ENCODE measurements at places on chromosomes 5 and 9. TPM values are rescaled to one million over a fixed set of nuclear protein-coding genes. Genes with fewer than 3 reads are reported as not detected.

PCDHB11 gene
- not detected for total RNA-seq

- no peak for DNase-seq
These were observed 107.3 kb upstream of the GABRG2 start for GRCh38 chr5:161960314-161960713.

GRCh38 chr5:143338658-143339366 lies 64.7 kb downstream of the NR3C1 start:
- no peak for DNase-seq

GRCh38 chr5:181189363-181189961 lies 15.5 kb downstream of the TRIM7 start:
- DNase-seq, result peak; percentile 67

KCNV2 gene
- total RNA-seq, result not detected

TRIM14 gene
- 79.9 TPM for total RNA-seq

- peak; percentile 77 for DNase-seq
These were observed 780.7 kb downstream of the NR2F1-AS1 start for GRCh38 chr5:92800365-92800764.

NXNL2 gene
- total RNA-seq, result not detected

GRCh38 chr5:171968531-171968930 lies 37.9 kb downstream of the FBXW11 start:
- DNase-seq, result no peak

DNA sequence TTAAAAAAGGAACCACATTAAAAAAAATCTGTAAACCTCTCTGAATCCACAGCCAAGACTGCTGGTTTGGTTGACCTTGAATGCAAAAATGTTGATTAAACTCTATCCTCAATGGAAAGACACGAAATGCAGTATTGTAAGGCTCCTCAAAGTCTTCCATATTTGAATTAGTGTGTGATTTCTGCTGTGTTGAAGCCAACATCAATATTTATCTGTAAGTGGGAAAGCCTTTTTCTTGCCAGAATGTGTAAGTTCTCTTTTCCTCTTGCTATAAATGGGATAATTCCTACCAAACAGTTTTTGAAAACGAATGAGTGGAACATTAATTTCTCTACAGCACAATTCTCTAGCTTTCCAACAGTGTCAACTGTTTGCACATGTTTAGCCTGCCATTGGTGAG lies 422.1 kb upstream of the TNC start:
- DNase-seq, result no peak

DNA sequence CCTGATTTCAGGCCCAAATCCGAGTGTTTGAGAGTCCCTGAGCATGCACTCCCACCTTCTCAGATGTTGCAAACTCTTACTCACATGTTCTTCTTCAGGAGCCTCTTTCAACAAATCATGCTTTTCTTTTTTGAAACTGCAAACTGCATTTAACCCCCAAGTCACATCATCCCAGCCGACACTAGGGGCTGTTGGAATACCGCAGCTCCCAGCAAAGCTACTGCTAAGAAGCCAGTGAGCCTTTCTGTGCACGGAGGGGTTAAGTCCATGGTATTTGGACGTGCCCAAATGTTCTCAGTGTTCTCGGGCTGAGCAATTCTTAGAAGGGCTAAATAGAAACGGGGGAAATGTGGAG lies 282.9 kb downstream of the NFIB start:
- peak; percentile 86 for DNase-seq

FRRS1L gene
- 0.43 TPM for total RNA-seq

DNA sequence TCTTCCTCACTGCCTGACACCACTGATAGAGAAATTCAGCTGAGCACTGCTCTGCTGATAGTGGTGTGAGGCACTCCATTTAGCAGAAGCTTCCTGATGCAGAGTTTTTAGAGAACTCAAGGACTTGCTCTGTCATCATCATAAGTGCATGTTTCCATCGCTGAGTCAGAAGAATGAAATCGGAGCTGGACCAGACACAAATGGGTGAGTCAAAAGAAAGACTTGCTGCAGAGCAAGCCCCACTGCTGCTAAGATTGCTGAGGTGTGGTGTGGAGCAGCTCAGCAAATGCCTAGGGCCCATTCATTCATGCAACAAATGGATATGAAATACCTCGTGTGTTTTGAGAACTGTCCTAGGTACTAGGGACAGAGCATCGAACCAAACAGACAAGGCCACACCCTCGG lies 410.2 kb upstream of the SLC30A5 start:
- DNase-seq, result no peak

HTR4 gene
- 0.92 TPM for total RNA-seq

MCTP1 gene
- total RNA-seq, result 29.3 TPM

DNA sequence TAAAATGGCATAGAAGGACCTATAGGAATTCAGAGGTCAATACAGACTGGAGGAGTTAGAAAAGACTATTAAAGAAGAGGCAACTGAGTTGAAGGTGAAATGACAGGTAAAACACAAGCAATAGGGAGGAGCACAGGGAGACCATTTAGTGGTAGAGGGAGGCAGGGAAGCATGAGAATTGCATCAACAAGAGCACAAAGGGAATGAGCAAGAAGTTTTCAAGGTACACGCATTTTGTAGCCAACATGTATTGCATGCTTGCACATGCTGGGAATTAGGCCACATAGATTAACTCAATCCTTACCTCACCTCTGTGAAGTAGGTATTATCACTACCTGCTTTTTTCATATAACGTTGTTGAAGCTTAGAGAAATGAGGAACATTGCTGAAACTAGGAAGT lies 42.3 kb downstream of the PLPP1 start:
- DNase-seq, result no peak

GRCh38 chr9:88049677-88050307 lies 75.5 kb upstream of the CDK20 start:
- DNase-seq, result no peak

- no peak for DNase-seq
These were observed 23.2 kb downstream of the DNM1 start for GRCh38 chr9:128226412-128226801.

DNA sequence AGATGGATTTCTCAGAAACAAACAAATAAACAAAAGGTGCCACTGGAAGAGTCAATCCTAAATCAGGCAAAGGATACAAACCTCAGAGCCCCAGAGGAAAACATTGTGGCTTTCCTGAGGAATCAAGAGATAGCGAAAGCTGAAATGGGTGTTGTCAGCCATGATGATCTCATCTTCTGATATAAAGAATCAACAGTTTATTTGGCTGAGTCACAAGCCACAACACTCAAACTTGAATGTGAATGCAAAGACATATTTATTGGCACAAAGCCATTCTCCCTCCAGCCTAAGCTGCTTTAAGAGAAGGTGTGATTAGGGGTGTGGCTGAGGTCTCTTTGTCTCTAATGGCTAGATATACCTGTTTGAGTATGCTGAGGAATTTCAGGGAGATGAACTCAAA lies 73.3 kb upstream of the NREP start:
- no peak for DNase-seq

DNA sequence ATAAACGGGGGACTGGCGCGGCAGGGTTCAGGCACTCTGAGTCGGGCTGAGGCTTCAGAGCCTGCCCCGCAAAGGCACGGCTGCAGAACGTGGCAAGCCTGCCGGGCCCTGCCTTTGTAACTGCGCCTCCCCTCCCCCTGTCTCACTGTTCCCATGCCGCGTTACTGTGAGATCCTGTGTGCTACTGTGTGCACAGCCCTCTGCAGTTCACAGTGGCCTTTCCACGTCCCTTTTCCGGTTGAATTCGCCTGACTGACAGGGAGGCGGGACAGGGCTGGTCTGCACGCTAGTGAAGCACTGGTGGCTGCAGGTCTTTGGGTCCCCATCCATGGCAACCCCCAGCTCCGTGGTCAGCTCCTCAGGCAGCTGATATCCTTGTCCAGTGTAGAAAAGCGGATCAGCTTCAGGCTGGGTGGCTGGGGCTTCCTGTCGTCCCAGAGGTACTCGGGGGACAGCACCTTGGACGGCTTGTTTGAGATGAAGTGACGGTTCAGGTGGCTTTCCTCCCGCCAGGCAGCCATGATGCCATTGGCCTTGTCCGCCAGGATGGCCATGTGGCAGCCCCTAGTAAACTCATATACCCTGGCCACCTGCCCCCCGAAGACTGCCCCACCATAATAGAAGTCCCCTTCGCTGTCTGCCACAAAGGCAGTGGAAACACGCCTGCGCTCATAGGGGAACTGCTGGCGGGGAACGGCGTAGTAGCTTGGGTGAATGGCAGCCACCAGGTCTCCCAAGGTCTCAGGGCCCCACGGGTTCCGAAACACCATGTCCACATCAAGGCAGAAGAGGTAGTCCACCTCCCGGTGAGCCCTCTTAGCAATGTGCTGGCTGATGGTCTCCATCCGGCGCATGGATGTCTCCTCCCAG lies 10.3 kb downstream of the GBGT1 start:
- DNase-seq, result peak; percentile 73

GRCh38 chr9:93974151-93974550 lies 19.0 kb upstream of the BARX1 start:
- no peak for DNase-seq

GRCh38 chr9:130981002-130981755 lies 27.8 kb upstream of the LAMC3 start:
- no peak for DNase-seq

NUTM2G gene
- not detected for total RNA-seq

SLC45A2 gene
- total RNA-seq, result not detected

- DNase-seq, result peak; percentile 85
These were observed 20.9 kb downstream of the RFK start for GRCh38 chr9:76373173-76373783.

CCL21 gene
- 1.7 TPM for total RNA-seq

- DNase-seq, result no peak
These were observed 83.5 kb upstream of the SPDL1 start for GRCh38 chr5:169499990-169500505.

- DNase-seq, result no peak
These were observed 3.8 kb upstream of the ZDHHC12 start for GRCh38 chr9:128727640-128728248.

DNA sequence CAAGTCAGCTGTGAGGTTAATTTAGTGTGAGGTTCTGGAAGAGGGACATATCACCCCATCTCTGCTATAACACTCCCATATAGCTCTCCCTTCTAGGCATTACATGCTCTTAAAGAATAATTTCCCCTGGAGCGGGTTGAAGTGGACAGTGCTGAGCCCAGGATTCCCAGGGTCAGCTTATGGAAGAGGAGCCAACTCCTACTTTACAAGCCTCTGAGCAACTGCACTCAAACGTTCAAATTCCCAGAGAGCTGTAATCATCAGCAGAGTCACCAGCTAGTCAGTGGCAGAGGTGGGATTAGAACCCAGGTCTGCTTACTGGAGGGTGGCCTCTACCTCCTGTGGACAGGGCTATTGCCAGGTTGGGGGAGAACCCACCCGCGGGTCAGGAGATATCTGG lies 1.4 kb downstream of the NEURL1B start:
- DNase-seq, result no peak

DNA sequence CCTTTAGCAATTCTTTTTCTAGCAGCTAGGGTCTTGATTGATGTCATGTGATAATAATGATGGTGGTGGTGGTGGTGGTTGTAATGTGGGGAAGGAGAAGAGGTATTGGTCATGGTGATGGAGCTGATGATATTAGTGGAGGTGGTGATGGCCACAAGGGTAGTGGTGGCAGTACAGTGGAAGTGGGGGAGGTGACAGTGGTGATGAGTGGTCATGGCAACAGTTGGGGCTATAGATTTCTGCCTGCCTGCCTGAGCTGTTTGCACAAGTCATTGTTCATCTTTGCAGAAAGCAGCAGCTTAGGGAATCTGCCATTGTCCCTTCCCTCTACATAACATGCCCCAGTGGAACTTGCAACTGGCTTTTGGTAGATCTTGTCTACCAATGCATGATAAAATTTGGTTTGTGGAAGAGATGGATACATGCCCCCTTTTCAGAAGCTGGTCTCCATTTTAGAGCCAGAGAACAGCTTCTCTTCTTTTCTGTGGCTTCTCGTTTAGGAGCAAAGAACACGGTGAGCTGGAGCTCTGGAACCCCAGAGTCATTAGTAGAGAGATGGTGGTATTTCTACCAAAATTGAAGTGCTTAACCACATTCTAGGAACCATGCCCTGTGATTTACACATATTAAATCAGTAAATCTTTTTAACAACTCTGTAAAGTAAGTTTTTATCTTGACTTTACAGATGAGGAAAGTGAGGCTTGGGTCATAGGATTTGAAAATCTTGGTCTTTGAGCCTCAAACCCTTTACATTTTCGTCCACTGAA lies 100.3 kb downstream of the AOPEP start:
- no peak for DNase-seq

- no peak for DNase-seq
These were observed 605.4 kb downstream of the DNAH5 start for GRCh38 chr5:13339093-13339492.

DNA sequence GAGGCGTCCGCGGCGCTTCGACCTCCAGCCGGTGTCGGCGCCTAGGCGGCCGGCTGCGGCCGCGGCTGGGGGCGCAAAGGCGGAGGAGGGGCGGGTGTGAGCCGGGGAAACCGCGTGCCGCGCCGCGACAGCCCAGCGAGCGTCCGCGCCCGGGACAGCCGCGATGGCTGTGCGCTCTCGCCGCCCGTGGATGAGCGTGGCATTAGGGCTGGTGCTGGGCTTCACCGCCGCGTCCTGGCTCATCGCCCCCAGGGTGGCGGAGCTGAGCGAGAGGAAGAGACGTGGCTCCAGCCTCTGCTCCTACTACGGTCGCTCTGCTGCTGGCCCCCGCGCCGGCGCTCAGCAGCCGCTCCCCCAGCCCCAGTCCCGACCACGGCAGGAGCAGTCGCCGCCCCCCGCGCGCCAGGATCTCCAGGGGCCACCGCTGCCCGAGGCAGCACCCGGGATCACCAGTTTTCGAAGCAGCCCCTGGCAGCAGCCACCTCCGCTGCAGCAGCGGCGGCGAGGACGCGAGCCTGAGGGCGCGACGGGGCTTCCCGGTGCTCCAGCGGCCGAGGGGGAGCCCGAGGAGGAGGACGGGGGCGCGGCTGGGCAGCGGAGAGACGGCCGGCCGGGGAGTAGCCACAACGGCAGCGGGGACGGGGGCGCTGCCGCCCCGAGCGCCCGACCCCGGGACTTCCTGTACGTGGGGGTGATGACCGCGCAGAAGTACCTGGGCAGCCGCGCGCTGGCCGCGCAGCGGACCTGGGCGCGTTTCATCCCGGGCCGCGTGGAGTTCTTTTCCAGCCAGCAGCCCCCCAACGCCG lies 605 bp downstream of the CHSY3 start:
- no peak for DNase-seq

ALDOB gene
- not detected for total RNA-seq

BTNL3 gene
- total RNA-seq, result not detected

- no peak for DNase-seq
These were observed 70.1 kb downstream of the WNK2 start for GRCh38 chr9:93254061-93254481.

DNA sequence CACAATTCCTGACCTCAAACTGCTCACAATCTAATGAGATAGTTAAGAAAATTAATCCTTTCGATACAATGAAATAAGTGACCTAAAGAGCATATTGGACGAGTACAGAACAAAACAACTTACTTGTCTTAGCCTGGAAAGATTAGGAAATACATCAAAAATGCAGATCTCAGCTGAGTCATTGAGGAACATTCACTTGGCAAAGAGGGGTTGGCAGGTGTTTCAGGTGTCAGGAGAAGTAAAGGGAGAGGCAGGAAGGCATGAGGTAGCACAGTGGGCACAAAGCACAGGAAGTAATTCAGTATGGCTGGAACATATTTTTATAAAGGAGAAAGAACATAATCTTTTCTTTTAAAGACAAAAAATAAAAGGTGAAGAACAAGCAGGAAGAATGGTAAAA lies 628.8 kb upstream of the RGMB start:
- DNase-seq, result no peak

GRCh38 chr9:87888501-87888900 lies 5.8 kb downstream of the SPATA31E1 start:
- no peak for DNase-seq
